HS-5 (cell line): ENCODE measurements at places on chromosomes 2 and 18.

- no peak for DNase-seq
These were observed 15.0 kb downstream of the LYPD1 start for GRCh38 chr2:132654968-132655367.

DNA sequence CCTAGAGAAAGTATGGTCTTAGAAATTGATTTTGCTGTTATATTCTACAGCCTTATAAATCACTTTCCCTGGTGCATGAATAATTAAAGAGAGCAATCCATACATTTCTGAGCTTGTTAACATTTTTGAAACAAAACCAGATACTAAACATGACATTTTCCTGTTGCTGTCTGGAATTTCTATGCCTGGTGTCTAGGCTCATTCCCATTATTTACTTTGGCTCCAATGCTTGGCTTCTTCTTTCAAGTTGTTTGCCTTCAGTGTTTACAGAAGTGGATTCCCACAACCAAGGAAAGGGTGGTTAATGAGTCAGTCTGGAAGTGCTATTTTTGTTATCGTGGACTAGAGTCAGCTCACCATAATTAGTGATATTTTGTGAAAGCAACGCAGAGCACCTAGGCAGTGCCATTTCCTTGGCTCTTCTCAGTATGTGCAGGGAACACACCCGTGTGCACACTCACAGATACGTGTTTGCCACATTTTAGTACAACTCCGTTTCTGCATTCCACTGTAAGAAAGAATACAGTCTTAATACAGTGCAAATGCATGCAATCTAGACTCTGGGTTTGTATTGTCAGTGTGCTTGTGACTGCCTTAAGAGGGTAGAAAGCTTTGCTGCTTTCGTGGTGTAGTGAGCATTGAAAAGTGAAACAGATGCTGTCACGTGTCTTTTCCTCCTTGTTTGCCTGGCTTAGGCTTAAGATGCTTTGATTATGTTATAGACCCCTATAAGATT is 185.0 kb upstream of the RASGRP3 start:
- DNase-seq = no peak

- DNase-seq = peak; percentile 90
These were observed 12.1 kb upstream of the ARHGEF4 start for GRCh38 chr2:130824492-130825061.

GRCh38 chr2:131394147-131394931 is 30.4 kb upstream of the RAB6D start:
- DNase-seq = no peak

GRCh38 chr2:43052204-43052943 is 174.0 kb downstream of the ZFP36L2 start:
- DNase-seq = no peak

GRCh38 chr2:98759338-98759737 is 28.4 kb upstream of the MGAT4A start:
- DNase-seq = no peak

- no peak for DNase-seq
These were observed 37.5 kb upstream of the SEMA4C start for GRCh38 chr2:96907115-96908041.

DNA sequence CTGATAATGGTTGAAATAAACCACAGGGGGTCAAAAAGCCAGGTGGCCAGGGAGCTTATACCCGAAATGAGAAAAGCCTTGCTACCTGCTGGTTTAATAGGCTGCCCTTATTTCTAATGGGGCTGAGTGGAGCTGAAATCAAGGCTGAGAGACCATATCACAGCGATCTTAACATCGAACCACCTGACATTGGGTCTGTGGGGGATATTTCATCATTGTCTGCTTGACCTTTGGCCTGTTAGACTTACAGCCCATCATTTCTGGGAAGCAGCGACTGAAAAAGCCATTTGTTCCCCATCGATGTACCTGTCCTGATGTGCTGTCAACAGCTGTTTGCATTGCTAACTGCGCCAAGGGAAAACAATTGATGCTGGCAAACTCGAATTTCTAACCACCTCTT is 199.7 kb upstream of the SLC14A2 start:
- DNase-seq = no peak

GRCh38 chr2:220353897-220354296 is 726.5 kb downstream of the SLC4A3 start:
- DNase-seq = no peak
